Amygdala (tissue), 56 donors: ENCODE measurements at places on chromosomes 13 and 19.
A peak's percentile ranks its signal among the peaks of the same experiment; 100 is the strongest.

DNA sequence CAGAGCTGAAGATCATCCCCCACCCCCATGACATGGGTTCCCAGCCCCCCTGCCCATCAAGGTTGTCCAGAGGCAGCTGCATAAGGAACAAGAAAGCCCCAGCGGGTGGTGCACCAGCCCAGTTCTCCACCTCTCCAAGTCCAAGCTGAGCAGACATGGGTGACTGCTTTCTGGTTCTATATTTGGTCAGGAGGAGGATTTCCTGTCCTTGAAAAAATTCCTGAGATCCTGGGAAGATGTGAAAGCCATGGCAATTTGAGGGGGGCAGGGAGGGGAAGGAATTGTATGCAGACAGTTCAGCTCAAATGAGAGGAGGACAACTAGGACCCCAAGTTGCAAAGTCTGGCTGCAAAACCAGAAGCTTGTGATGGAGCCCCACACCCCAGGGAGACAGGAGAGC is 55.4 kb upstream of the ADGRE5 start:
- no peak for DNase-seq

- no peak for DNase-seq
These were observed 750.6 kb downstream of the DIAPH3 start for GRCh38 chr13:59413126-59413525.

DNA sequence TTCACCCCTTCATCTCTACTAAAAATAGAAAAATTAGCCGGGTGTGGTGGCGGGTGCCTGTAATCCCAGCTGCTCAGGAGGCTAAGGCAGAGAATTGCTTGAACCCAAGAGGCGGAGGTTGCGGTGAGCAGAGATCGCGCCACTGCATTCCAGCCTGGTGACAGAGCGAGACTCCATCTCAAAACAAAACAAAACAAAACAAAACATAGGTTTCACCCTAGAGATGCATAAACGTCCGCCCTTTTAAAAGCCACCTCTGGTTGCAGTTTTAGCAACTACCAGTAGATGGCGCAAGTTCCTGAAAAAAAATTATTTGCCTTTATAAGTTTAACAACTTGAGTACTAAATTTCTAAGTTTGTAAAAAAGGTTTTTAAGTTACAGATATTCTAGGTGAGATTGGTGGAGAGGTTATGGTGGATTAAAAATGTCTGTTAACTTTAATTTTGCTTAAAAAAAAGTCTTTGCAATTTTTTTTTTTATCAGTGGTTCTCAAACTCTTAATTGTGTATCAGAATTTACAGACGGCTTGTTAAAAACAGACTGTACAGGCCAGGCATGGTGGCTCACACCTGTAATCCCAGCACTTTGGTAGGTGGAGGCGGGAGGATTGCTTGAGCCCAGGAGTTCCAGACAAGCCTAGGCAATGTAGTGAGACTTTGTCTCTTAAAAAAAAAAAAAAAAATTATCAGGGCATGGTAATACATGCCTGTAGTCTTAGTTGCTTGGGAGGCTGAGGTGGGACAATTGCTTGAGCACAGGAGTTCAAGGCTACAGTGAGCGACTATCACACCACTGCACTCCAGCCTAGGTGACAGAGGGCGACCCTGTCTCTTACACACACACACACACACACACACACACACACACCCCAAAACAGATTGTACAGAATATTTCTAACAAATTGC is 42.1 kb downstream of the NAA16 start:
- DNase-seq = no peak

DNA sequence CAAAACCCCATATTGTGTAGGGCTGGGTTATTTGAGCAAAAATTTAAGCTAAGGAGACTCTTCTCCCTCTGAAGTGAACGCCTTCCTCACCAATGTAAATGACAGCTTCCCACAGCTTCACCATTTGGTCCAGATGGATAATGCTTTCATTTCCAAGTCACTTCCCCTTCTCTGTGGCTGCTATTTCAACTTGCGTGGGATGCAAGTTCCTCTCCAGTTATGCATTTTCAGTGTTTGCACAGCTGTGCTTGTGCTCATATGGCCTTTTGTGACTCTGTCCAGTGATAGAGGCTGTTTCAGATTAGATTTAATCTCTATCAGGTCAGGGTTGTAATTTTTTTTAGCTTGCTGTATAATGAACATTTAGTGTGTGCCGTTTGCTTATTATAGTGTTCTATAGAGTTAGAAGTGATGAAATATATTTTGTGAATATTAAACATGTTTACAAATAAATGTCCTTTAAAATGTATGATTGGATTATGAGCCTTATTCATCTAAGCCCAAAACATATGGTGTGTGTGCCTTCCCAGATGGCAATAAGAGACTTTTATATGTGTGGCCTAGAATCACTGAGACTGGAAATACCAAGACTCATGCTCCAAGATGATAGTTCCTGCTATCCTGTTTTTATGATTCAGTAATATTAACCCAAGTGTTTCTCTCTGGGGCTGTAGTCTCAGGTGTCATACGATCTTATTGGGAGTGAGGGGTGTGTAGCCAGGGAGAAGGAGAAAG is 86.6 kb downstream of the TNFRSF19 start:
- no peak for DNase-seq

- peak; percentile 92 for DNase-seq
These were observed 6.0 kb downstream of the TEKTIP1 start for GRCh38 chr19:3544742-3545668.

GRCh38 chr13:72864142-72865011 is 82.4 kb downstream of the PIBF1 start:
- DNase-seq = no peak

DNA sequence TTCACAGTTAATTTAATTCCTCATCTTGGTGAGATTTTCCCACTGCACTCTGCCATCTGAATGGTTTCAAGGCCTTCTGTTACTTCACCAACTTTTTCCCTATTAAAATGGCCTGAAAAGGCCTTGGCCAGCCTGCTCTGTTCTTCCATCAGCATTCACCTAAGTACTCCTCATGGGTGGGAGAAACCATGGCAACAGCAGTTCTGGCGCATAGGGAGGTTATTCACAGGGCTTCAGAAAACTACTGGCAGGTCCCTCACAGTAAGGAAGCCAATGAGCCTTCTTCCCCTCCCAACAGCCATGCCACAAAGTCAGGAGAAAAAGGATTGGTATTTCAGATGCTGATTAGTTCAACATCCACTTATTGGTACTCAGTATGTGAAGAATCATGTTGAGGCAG is 17.2 kb upstream of the GJB2 start:
- DNase-seq = no peak

GRCh38 chr19:2528675-2529101 is 52.8 kb downstream of the GADD45B start:
- no peak for DNase-seq

DNA sequence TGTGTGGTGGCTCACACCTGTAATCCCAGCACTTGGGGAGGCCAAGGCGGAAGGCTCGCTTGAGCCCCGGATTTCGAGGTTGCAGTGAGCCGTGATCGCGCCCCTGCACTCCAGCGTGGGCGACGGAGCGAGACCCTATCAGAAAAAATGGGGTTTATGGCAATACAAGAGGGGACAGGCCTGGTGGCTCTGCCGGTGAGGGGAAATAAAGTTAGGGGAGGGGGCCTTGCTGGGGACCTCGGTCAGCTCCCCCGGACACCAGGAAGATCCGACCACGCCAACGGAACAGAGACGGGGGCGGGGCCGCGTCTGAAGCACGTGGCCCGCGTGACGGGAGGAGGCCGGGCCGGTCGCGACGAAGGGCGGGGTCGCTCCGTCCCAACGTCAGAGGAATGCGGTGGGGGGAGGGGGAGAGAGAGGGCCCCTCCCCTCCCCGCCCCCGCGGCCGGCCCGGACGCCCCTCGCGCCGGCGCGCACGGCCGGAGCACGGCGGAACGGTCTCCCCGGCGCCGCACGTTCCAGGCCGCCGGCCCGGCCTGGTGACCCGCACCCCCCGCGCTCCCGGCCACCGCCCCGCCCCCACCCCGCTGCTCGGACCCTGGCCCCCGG is 1.9 kb upstream of the HNRNPL start:
- DNase-seq = peak; percentile 88

GRCh38 chr13:98921786-98922185 is 56.1 kb downstream of the DOCK9 start:
- no peak for DNase-seq

- no peak for DNase-seq
These were observed 37.2 kb upstream of the RGCC start for GRCh38 chr13:41420146-41420545.

DNA sequence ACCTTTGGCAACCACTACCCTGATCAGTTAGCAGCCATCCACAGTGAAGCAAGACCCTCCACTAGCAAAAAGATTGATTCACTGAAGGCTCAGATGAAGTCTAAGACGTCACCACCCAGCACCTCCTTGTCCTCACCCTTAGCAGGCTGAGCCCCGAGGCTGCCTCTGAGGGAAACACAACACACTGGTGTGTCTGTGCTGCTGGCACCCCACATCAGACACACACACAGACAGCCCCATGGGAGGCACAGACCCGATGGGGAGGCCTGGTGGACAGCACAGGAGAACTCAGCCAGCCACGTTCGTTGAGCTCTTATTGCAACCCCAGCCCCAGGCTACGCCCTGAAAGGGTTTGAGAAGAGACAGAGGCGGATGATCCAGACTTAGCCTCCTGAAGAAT is 94.7 kb downstream of the ZDHHC20 start:
- no peak for DNase-seq

- peak; percentile 98 for DNase-seq
These were observed at the start of gene ZNF627 for GRCh38 chr19:11597202-11598102. ZNF627 (plus strand) TSS chr19:11597483; CDS start chr19:11597628, 145 bp downstream.
